NCI-H69 (cell line): ENCODE measurements at places on chromosomes 2 and 18.

- no peak for DNase-seq
Observed at GRCh38 chr2:181372646-181373040, 84.5 kb upstream of the ITGA4 start.

- no peak for DNase-seq
Observed at GRCh38 chr2:151138507-151138906, 123.2 kb downstream of the RBM43 start.

GRCh38 chr2:68748568-68748967 is 14.0 kb downstream of the ARHGAP25 start:
- no peak for DNase-seq

GRCh38 chr2:222622910-222623309 is 33.0 kb downstream of the FARSB start:
- no peak for DNase-seq

DNA sequence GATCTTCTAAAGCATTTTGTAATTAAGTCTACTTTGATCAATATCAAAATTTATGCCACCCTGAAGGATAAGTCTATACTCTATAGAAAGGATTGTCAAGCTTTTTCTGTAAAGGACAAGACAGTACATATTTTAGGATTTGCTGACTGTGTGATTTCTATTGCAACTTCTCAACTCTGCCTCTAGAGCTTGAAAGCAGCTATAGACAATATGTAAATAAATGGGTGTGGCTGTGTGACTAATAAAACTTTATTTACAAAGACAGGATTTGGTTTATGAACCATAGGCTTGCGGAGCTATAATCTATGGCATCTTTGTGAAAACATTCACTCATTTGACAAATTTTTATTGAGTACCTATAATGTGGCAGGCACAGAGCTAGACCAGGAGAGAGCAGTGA is 18.4 kb downstream of the UPP2 start:
- peak; percentile 16 for DNase-seq

GRCh38 chr2:109126501-109126860 is 2.5 kb upstream of the SH3RF3 start:
- DNase-seq, result no peak

- no peak for DNase-seq
Observed at GRCh38 chr2:232486558-232487384, 863 bp downstream of the ECEL1 start.

DNA sequence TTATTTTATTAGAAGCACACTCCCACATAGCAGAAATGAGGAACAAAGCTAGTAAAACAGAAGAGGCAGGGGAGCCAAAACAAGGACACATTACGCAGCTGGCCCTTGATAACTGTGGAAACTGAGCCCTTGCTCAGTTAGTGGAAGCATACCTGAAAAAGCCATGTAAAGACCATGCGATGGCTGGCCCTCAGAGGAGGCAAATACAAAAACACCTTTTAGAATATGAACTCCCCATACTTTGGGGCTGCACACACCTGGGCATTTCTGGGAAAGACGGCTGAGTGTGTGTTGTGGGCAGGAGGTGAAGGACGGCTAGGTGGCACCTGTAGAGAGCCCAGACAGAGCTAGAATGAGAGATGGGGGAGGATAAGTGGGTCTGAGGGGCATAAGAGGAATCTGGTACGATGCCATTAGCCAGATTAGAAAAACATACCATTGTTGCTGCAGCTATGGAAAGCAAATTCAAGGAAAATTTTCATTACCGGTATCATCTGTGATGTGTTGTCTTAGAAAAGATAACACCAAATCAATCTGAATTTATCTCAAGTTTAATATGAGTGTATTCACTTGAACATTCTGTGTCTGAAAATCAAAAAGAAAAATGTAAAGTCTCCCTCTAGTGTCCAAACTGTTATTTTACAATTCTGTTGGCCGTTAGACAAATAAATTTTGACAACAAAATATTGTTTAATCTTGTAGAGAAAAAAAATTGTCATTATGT is 45.2 kb upstream of the SULT1C3 start:
- DNase-seq, result no peak

GRCh38 chr2:67290451-67291290 is 106.5 kb upstream of the ETAA1 start:
- DNase-seq, result no peak

DNA sequence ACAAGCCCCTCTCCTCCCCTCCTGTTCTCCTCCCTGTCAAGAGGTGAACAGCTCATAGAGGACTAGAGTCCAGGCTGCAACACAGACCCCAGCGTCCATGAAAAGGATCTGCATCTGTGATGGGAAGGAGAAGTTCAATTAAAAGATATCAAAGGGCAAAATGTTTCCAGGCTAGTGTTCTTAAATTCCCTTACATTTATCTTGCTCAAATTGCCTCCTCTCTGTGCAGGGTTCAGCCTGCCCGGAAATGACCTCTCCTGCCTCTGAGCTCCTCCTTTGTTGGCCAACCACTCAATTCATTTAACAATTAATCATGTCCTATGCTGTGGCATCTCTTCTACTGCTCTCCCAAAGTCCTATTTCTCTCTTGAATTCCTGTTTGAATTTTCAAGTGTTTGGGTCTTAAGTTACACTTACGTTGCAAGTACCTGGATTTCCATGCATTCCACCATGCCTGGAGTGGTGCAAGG is 105.3 kb downstream of the TSN start:
- no peak for DNase-seq

- DNase-seq, result no peak
Observed at GRCh38 chr2:126885751-126886210, 12.9 kb upstream of the TEX51 start.

DNA sequence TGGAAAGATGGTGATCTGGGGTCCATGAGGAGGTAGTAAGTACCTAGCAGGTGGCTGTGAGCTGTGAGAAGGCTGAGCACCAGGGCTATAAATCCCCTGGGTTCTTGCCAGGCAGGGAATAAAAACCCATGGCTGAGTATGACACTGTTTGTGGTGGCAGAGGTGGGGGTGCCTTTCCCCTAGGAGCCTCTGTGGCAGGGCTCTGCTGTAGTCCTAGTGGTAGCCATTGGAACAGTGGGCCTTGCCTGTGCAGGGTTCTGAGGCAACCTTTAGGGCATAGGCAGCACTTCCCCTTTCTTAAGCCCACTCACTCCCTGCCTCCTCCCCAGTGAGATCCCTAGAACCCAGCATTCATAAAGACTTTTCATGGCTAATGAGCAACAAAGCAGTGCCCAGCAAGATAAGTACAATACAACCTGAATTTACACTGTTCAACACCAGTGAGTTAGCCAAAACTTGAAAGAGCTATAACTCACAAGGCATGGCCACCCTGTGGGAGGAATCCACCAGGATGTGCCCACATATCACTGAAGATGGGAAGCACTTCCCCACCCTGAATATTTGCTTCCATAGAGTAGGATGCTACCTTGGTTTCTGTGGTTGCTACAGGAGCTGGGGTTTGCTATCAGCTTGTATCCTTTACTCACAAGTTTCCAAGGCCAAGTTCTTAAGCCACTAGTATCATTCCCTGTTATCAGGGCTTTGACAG is 100.9 kb upstream of the NEUROD1 start:
- peak; percentile 56 for DNase-seq

DNA sequence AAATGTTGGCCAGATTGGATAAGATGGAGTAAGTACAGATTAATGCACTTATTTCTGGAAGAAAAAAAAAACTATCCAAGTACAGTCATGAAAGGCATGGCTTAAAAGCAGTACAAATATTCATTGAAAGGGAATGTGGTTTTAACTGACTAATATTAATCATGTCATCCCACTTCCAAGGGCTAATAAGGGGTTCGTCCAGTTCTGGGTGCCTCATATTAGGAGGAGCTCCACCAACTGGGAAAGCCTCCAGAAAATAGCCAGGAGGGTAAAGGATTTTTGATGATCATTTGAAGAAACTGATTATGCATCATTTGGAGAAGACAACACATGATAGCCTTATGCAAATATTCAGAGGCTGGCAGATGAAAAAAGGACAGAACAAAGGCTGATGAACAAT is 115.2 kb upstream of the ARL5A start:
- no peak for DNase-seq

DNA sequence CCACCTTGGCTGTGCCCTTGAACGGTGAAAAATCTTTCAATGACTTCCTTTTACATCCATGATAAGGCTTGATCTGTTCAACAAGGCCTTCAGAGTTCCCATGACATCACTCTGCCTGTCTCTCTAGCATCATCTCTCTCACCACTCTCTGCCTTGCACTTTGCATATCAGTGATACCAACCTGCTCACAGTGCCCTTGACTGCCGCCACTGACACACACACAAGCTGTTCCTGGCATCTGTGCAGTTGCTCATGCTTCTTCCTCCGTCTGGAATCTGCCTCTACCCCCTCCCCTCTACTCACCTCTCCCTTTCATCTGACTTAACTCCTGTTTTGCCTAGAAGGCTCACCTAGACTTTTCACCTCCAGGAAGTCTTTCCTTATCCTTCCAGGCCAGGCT is 79.1 kb upstream of the SEC11C start:
- DNase-seq, result peak; percentile 66

DNA sequence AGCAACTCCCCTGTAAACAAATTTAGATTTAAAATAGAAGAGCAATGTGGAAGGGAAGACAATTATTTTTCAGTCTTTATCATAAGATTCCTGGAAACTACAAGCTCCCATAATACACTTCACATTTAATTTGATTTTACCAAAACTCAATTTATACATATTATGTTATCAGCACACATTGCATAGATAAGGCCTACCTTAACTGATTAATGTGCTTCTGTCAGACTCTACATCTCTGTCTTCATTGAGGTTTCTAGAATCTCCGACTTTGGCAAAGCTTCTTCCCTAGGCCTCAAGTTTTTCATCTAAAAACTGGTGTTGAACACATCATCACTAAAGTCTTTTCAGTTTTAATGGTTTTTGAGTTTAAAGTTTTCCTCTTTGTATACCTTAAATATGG is 366.1 kb downstream of the CLIP4 start:
- no peak for DNase-seq

DNA sequence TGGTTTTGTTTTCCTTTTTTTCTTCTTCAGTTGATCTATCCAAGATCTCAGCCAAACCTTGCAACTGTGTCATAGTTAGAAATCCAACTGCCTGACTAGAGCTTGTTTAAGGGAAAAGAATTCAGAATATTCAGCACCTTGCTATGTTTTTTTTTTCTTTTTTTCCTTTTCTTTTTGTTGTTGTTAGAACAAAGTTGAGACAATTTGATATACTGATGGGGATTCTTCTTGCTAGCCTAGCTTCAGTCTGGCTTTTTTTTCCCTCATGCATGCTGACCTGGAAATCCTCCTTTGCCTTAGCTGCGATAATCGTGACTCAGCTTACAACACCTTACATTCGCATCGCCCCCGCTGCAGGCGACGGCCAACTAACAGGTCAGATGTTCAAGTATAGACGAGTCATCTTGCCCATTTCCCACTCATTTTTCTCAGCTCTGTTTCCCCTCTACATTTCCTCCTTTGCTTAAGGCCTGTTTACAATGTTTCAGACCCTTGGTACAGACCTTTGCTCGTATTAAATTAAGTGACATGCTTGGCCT is 487.2 kb upstream of the RAB12 start:
- DNase-seq, result no peak

DNA sequence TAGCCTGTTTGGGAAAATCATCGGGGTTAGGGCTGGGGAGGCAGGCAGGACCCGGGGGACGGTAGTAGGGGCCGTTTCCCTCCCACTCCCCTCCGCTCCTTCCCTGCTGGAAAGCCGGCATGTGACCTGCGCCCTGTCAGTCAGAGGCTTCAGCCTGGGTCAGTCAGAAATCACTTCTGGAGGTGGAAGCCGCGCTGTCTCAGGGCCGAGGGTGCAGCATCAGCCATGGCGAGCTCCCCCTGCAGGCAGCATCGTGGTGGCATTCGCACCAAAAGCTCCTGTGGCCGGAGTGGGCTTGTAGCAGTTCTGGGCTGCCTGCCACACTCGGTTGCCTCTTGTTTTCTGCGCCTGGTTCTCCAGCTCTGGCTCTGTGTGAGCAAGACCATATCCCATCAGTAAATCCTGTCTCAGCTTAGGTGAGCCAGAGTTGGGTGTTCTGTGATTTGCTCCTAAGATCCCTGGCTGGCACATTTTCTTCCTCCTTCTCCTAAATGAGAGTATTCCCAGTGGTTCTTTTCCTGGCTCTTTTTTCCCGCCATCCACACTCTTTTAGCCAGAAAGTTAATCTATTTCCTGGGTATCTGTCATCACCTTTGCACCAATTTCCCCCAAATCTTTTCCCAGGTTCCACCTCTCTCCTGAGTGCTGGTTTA is 123.9 kb upstream of the CD302 start:
- DNase-seq, result peak; percentile 19

DNA sequence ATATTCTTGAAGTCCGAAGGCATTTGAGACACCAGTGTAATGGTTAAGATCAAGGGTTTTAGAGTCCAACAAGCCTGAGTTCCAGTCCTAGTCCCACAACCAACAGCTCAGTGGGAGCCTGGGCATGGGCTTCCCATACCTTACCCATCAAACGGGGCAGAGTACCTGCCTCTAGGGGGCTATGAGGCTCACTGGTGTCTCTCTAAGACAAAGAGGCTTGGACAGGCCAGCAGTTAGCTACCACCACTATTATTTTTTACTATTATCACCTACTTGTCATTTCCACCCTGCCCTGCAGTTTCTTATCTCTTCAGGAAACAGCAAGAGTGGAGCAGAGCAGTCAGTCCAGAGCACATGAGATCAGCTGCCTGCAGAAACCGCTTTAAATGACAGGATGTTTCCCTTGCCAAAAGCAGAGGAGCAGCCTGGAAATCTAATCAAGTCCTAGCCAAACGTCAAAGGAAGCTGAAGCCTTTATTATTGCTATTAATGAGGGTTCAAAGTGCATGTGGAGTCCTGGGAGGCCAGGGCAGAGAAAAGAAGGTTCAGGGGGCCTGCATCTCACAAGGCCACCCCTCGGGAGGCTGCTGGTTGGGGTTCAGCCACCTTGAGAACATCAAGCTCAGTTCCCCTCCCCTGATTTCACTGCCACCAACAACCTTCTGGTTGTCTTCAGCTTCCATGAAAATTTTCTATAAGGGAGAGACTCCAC is 66.6 kb downstream of the STPG4 start:
- DNase-seq, result no peak

- DNase-seq, result no peak
Observed at GRCh38 chr2:10862330-10862729, 49.4 kb upstream of the KCNF1 start.

- DNase-seq, result no peak
Observed at GRCh38 chr18:21490748-21491147, 109.8 kb downstream of the ESCO1 start.

DNA sequence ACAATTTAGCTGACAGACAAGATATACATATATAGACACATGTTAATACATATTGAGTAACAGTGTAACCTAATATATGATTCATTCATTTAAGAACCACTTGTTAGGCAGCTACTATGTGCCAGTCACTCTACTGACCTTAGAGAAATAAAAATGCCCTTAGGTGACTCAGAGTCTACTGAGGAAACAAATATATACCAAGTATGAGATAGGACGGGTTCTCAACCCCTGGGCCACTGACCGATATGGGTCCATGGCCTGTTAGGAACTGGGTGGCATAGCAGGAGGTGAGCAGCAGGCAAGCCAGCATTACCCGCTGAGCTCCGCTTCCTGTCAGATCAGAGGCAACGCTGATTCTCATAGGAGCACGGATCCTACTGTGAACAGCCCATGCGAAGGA is 14.8 kb downstream of the STRN start:
- no peak for DNase-seq

GRCh38 chr2:241812730-241813643 is 4.0 kb downstream of the NEU4 start:
- DNase-seq, result no peak
